Stimulated activated CD8-positive, alpha-beta memory T cell treated with anti-CD3 and anti-CD28 coated beads, Interleukin-4, amount 100 ng/mL, for 4 hours (primary cell): ENCODE measurements at places on chromosomes 13 and 19.

- peak; percentile 54 for DNase-seq
These were observed 17.6 kb downstream of the LIG1 start for GRCh38 chr19:48152551-48152950.

DNA sequence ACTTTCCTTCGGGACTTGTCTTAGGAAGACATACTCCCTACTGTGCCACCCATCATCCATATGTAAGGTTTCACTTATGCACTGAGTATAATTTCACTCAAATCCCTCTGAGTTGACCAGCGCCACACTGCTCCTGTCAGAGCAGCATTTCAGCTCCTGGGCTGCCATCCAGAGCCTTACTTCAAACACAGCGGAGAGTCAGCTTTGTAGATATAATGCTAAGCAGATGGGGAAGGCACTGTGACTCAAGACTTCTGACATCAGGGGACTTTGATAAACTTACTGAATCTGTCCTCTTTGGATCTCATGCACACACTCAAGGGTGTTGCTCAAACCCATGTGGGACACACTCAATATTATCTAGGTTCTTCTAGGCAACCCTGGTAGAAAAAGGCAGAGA is 34.9 kb downstream of the DOCK9 start:
- no peak for DNase-seq

- no peak for DNase-seq
These were observed 30.9 kb downstream of the ACTN4 start for GRCh38 chr19:38678217-38678890.

GRCh38 chr13:71758828-71759227 is 108.2 kb downstream of the DACH1 start:
- DNase-seq, result no peak

- DNase-seq, result no peak
These were observed 9.8 kb downstream of the CLEC4M start for GRCh38 chr19:7772752-7773291.

DNA sequence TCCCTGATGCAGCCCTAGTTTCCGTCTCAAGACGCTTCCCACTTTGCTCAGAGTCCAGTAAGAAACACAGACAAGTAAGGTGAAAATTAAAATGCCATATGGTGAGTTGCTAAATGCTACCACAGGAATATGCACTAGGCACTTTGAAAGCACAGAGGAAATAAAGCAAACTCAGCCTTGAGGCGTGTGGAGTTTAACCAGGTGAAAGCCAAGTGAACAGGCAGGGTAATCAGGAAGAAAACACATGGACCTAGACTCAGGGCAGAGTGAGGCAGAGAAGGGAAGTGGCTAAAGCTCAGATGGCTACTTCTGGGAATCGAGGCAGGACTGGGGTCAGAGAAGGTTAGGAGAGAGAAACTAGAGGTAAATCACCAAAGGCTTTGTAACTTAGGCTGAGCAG is 5.4 kb upstream of the UBL3 start:
- DNase-seq, result no peak

DNA sequence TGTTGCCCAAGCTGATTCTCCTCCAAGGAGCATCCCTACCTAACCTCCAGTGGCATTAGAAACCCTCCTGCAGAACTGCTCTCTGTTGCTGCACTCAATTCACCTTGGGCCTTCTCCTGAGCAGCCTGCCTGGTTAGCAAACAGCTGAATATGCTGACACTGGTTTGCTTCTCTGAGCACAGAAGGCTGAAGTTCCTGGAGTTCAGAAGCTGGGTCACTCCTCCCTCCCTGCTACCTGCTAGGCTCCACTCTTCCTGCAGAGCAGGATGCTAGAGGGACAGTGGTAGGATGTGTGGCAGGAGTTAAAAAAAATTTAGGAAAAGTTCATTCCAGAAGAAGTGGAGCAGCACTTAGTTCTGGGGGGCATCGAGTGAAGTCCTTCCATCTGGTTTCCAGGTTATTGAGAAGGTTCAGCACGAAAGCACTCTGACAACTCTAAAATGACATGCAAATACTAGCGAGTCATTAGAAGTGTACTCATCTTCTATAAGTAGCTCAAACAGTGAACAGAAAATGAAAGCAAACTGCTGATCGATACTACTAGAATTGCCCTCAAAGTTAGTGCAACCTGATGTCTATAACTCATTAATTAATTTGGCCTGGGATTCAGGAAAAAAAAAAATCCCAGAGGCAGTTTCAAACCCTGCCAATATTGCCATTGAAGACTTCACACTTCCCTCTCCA is 293.7 kb downstream of the POU4F1 start:
- DNase-seq, result no peak

DNA sequence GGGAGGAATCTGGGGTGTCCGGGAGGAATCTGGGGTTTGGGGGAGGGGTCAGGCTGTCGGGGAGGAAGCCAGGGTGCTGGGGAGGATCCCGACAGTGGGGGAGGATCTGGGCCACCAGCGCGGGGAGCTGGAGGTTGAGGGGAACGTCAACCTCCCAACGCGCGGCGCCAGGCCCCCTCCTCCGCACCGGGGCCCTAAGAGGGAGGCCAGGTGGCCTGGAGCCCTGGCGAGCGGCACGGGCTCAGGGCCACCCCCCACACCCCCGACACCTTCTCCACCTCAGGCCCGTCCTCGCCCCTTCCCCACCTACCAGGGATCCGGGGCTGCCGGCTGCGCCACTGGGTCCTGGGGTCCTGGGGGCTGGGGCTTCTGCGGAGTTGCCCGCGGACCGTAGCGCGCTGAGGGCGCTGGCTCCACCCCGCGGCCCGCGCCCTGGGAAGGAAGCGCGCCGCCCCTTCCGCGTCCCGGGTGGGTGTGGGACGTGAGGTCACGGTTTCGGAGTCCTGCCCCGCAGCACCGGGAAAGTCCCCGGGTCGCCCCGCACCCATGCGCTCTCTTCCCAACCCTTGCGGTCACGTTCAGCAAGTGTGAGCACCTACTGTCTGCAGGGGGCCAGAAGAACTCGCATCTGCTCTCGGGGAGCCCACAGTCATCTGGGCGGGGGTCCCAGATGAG is at the start of gene TICAM1:
Gene TICAM1 (minus strand): TSS at position 409 of the 675 bp plus-strand sequence. CDS start 13,335 bp downstream, outside the sequence.
- peak; percentile 73 for DNase-seq

DNA sequence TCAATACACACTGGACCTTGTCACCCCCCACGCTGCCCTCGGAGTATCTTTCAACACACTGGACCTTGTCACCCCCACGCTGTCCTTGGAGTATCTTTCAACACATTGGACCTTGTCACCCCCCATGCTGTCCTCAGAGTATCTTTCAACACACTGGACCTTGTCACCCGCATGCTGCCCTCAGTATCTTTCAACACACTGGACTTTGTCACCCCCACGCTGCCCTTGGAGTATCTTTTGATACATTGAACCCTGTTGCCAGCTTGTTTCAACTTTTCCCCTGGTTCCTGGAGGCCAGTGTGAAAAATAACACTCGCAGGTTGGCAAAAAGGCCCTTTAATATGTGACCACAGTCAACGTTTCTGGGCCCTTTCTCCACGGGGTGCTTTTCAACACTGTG is 247.8 kb downstream of the TEX29 start:
- DNase-seq, result no peak

- no peak for DNase-seq
These were observed 27.3 kb upstream of the CPB2 start for GRCh38 chr13:46132109-46132508.

DNA sequence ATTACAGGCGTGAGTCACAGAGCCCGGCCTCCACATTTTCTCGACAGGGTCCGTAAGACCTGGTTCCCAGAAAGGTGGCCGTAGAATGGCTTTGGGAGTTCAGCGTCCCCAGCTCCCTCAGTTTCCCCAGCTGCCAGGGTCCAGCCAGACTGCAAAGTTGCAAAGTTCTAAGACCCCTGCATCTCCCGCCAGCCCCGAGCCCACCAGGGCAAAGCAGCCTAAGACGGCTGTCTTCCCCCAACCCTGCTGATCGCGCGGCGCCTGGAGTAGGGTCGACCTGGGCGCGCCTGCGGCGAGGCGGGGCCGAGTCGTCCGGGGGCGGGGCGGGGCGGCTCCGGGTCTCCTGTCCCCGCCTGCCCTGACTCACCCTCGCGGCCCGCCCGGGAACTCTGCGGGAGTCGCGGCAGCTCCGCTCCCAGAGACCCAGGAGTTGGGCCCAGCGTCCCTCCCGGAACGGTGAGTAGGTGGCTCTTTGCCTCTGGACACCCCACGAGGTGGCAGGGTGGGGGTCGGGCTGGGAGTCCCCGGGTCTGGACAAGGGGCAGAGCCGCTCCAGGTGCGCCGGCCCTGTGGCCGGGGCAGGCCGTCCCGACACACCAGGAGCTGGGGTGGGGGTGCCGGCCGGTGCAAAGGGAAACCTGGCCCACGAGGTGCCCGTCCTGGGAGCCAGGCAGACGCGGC is at the start of gene LRRC8E:
Gene LRRC8E (plus strand): TSS at position 366 of the 681 bp plus-strand sequence. CDS start 7,094 bp downstream, outside the sequence.
- DNase-seq, result no peak

DNA sequence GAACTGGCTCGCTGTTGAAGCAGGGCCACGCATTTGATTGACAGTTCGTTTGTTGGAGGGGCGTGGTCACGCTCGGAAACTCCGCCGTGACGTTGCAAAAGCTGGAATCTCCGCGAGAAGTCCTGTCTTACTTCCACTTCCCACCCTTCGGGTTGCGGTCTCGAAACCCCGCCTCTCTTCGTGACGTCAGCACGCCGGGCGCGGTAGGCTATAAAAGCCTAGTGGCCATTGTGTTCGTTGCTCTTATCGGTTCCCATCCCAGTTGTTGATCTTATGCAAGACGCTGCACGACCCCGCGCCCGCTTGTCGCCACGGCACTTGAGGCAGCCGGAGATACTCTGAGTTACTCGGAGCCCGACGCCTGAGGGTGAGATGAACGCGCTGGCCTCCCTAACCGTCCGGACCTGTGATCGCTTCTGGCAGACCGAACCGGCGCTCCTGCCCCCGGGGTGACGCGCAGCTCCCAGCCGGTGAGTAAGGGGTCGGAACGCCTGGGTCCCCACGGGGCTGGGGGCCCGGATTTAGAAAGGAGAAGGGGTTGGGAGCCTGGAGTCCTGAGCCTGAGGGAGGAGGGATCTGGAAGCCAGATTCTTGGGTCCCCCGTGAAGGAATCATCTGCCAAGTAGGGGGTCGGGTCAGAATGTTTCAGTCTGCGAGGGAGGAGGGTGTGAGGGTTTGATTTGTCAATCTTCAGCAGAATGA is at the start of gene PPP1R15A:
Gene PPP1R15A (plus strand): TSS at position 240 of the 702 bp plus-strand sequence. CDS start 813 bp downstream, outside the sequence.
- DNase-seq, result peak; percentile 100

- DNase-seq, result no peak
These were observed 264.9 kb downstream of the ITGBL1 start for GRCh38 chr13:101717353-101717752.

DNA sequence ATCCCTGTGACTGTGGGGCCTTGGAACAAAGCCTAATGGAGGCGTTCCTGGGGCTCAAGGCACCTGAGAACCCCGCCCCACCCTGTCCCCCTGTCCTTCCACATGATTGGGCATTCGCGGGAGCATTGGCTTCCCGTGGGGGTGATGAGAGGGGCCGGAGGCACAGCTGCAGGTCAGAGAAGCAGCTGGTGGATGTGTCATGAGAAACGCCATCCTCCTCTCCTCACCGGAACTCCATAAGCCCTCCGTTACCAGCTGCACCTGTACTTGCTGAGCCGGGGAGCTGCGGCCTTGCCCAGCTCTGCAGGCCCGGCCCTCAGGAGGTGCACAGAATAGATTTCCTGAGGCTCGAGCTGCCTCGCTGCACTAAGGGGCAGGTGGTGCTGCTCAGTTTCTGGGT is 42.0 kb downstream of the CAPN12 start:
- no peak for DNase-seq

DNA sequence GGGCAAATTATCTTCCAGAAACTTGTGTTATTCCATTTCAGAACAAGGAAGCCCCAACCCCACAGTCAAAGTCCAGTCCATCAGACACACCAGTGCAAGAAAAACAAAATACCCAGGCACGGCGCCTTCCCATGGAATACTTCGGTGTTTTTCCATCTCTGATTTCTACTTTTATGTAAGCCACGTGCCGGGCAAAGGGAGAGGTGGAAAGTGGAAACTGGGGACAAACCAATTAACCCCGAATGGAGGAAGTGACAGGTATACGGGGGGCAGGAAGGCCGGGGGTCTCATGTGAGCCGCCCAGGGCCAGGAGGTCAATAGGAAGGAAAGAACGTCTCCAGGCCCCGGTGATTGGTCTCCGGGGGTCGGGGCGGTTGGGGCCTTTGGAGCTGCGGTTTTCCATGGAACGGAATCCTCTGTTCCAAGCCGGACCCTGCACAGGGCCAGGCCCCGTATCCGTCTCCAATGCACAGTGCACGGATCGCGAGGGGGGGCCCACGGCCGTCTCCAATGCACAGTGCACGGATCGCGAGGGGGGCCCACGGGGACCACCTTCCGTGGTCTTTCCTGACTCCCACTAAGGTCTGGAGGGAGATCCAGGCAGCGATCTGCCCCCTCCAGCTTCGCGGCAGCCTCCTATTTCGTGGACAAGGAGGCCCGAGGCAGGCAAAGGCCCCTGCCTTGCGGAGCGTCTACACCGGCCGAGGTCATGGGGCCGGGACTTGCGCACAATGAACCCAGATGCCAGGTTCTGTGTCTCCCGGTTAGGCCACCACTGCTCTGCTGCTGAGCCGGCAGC is 79.7 kb downstream of the GADD45B start:
- DNase-seq, result no peak

- no peak for DNase-seq
These were observed 36.5 kb upstream of the CYP2B6 start for GRCh38 chr19:40954573-40954972.

DNA sequence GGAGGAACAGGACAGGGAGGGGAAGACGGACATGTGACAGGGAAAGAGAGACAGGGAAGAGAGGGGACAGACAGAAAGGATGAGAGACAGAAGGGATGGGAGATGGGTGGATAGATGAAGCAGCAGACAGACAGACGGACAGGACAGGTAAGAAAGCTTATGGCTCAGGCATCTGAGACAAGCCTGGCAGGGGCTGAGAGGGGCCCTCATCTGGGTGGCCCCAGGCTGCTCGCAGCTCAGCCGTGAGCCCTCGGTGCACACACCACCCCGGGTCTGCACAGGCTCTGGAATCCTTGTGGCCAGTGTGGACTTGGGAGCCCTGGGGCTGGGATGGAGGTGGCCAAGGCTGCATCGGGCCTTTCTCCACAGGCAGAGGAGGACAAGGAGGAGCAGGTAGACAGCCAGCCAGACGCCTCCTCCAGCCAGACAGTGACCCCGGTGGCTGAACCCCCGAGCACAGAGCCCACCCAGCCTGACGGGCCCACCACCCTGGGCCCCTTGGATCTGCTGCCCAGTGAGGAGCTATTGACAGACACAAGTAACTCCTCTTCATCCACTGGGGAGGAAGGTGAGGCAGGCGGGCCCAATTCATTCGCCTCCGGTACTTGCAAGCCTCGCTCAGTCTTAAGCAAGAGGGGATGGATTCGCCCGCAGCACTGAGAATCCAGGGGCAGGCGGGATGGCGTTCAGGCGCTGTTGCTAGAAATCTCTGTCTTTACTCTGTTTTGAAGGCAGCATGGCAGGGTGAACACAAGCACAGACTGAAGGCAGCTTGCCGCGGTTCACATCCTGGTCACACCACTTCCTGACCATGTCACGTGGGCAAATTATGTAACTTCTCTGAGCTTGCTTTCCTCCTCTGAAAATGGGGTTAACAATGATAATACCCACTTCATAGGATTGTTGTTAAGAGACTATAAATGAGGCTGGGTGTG is 14.0 kb downstream of the GRAMD1A start:
- DNase-seq, result peak; percentile 40

DNA sequence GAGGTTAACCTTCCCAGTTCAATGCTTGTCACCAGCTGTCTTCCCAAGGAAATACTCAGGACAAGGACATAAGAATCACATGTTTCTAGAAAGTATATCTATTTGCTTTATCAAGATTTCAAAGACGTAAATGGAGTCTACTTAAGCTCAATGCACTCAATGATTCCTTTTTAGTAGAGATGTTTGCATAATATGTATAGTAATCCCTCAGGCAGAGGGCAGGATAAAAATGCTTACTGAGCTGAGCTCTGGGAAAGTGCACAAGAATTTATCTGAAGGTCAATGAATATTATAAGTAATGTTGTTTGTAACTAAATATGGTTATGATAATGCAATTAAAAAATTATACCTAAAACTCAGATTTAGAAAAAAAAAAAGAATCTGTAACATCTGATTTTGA is 1309.4 kb upstream of the SLC10A2 start:
- no peak for DNase-seq
